ENCODE measurements at places on chromosomes 6 and 20.

DNA sequence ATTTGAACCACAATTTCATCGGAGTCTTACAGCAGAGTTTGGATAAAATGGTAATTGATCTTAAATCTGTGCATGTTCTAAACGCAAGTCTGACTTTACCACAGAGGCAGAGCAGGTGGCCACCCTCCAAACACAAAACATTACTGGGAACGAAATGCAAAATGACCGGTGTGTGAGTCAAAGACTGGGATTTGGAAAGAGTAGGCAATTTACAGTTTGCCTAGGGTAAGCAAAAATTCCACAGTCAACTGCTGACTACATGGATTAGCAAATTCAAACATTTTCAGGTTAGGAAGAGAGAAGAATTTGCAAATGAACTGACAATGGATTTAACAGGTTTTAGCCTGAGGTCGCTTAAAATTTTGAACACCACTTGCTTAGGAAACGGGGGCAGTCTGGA is 444.4 kb downstream of the HDGFL1 start:
- peak; percentile 20 for DNase-seq

- DNase-seq, result no peak
Measured at GRCh38 chr6:106102034-106102433, 15.9 kb downstream of the PRDM1 start.

- DNase-seq, result no peak
Measured at GRCh38 chr6:7542065-7542873, 798 bp downstream of the DSP start.

DNA sequence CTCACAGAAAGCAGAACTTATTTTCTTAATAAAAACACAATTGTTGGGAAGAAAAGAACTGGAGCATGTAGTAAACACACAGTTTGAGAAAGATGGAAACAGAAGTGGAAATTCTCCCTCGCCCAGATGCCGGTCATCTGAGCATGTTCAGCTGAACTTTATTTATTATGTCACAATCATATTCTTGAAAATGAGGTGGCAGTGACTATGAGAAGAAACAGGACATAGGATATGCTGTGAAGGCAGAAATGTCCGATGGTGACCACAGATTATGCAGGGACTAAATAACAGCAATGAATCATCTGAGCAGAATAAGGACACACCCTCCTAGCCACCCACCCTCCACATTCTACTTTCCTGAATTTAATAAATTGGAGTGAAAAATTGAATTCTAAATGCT is 425.3 kb upstream of the NOX3 start:
- DNase-seq, result no peak

- no peak for DNase-seq
Measured at GRCh38 chr6:150606647-150607328, 7.1 kb downstream of the PLEKHG1 start.

- no peak for DNase-seq
Measured at GRCh38 chr6:113102761-113103160, 754.4 kb upstream of the MARCKS start.

- DNase-seq, result no peak
Measured at GRCh38 chr6:126206504-126207246, 133.2 kb upstream of the CENPW start.

DNA sequence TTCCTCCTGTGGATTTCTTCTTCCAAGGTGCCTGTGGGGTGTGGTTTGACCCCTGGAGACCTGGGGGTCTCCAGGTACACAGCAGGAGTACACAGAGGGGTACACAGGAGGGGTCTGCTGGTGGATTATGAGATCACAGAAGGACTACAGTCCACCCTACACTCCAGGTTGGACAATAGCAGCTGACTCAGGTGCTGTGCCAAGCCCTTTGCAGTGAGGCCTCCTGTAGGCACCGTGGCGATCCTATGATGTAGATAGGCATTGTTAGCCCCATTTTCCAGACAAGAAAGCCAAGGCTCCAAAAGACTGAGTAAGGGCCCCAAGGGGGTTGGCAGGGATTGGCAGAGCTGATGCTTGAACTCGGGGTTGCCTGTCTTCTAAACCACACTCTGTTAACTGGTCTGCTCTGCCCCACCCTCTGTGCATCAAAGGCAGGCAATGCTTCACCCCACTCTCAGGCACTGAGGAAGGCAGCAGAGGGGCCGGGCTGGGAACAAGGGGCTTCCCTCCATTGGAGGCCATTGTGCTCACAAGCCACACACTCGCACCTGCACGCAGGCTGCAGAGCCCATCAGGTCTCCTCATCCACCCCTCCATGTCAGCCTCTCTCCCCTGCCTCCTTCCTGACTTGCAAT is 77.5 kb upstream of the SIRPA start:
- DNase-seq, result no peak

DNA sequence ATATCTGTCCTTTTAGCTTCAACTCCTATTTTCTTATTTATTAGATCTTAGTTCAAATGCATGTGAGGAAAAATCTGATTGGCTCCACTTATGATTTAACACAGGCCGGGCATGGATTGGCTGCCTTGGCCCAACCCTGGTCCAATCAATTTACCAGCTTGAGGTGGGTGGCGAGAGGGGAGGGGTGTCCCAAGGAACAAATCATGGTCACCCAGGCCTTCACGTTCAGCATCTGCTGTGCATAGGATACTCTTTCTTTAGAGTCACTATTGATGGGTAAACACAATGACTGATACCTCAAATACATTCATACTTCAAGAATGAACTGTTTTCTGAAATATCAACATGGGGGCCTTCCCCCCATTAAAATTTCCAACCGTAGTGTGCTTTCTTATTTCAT is 14.9 kb upstream of the BACH2 start:
- no peak for DNase-seq

DNA sequence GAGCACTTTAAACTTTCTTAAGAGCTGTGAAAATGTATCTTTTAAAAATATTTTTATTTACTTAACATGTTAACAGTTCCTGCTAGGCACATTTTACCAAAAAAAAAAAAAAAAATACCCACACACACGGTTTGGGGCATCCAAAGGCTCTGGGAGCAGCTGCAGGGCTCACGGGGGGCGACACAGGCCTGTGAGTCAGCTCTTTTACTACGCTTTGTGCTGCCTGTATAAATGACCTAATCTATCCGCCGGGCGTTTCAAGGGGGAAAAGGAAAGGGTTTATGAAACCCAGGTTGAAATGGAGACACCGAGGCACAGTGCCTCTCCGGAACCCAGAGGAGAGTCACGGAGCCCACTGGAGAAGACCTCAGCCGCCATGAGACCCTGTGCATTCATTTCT is 40.4 kb downstream of the DLL1 start:
- DNase-seq, result no peak

- no peak for DNase-seq
Measured at GRCh38 chr20:31809661-31810060, 9.5 kb upstream of the MYLK2 start.

GRCh38 chr6:14055541-14055940 is 62.0 kb upstream of the CD83 start:
- peak; percentile 69 for DNase-seq

GRCh38 chr6:154535851-154536250 is 25.4 kb upstream of the CNKSR3 start:
- no peak for DNase-seq

DNA sequence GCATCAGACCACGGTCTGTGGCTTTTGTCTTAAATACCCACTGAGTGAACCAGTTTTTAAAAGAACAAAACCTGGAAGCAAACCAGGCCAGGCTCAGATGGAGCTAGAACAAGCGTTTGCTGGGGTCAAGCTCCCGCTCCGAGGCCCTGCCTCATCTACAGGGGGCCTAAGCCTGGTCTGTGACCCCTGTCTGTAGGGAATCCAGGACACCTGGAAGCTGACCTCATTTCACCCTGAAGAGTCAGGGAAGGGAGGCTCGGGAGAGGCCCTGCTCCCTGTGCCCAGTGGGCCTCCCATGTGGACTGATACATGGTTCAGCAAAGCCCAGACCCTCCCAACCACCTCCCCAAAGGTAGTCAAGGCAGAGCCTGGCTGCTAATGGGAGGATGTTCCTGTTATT is 26.8 kb upstream of the DLGAP4 start:
- DNase-seq, result no peak

DNA sequence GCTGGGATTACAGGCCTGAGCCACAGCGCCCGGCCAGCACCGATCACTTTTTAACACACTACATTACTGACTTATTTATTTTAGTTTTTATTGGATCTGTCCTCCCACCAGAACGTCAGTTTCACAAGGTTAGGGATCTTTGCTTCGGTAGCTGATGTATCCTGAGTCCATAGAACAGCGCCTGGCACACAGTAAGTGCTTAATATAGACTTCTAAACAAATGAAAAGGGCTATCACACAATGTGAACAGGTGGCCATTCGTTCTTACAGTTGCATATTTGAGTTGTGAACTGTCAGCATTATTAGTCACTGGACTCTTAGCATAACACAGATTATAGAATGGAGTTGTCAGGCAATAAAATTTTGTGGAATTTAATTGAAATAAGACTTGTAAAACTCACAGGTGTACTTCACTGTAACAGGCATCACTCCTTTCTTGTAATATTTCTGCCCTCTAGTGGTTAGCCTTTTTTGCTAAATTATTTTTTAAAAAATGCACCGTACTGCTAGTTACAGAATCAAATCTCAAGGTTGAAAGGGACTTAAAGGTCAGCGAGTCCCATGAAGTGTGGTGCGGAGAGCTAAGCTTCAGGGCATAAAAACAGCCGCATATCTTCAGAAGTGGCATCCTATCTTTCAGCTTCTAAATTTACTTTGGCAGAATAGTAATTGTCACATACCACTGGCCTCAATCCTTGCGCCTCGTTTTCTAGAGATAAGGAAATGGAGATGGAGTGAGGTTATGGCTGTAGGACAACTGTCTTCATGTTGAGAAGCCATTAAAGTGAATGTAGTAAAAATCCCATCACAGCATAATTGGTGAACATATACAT is 3.4 kb upstream of the TBC1D7 start:
- peak; percentile 50 for DNase-seq

DNA sequence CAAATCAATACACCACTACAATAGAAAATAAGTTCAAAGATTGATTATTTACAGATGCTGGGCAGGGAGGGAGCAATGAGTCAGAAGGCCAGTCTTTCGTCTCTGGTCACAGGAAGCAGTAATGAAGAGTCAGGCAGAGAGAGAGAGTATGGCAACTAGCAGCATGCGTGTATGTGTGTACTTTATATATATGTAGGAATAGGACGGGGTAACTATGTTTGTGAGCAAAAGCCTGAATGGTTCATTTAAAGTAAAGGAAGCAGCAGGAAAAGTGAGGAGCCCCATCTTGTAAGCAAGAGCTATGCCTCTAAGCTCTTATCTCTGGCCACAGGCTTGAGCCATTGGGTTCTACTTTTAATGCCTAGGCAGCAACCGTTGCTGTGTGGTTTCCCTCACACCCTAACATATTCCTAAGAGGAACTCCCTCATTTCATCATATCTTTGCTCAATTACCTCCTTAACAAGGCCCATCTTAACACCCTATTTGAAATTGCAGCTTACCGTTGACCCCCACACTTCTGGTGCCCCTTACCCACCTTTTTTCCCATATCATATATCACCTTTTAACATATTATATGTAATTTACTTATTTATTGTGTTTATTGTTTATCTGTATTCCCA is 66.6 kb downstream of the AFG1L start:
- no peak for DNase-seq

- DNase-seq, result no peak
Measured at GRCh38 chr20:50339466-50339901, 148.9 kb downstream of the CEBPB start.

DNA sequence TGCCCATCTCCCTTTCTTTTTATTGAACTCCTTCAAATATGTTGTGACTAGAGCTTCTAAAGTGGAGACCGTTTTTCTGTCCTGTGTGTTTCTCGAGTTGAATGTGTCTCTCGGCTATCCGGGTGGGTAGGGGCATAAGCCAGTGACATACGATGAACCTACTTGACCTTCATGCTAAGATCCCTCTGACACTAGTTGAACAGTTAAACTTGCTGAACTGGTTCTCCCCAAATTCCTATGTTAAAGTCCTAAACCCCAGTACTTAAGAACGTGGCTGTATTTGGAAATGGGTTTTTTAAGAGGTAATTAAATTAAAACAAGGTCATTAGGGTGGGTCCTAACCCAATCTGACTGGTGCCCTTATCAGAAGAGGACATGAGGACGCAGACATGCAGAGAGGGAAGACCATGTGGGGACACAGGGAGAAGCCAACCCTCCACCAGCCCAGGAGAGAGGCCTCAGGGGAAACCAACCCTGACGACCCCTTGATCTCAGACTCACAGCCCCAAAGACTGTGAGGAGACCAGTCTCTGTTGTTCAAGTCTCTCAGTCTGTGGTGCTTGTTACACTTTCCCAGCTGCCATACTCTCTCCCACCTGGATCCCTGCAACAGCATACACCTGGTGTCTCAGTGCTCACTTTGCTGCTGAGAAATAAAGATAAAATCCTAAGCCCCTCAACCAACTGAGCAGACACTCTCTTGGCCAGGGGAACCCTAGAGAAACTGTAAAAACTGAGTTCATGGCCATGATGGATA is 208.4 kb downstream of the MYLK4 start:
- peak; percentile 46 for DNase-seq

- peak; percentile 43 for DNase-seq
Measured at GRCh38 chr6:43172104-43173007, 1.3 kb downstream of the SRF start.

- no peak for DNase-seq
Measured at GRCh38 chr20:49567421-49568277, at the start of gene PTGIS. PTGIS (minus strand) TSS chr20:49568137; CDS start chr20:49568116, 21 bp downstream.

- peak; percentile 68 for DNase-seq
Measured at GRCh38 chr6:127971945-127972391, 71.1 kb upstream of the THEMIS start.

DNA sequence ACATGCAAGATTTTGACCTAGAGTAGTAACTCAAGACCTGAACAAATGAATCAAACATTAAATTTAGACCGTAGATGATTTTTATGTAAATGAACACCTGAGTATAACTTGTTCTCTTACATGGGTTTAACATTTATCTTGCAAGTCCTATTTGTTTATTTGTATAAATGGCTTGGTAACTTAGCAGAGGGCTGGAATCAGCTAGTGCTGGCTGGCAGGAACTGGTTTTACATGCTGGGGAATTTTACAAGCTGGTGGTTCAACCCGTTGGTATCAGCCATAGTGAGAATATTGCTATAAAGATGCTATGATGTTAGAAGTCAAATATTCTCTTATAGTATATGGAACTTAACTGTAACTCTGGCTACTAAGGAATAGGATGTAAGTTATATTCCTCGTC is 8.9 kb downstream of the SLC22A2 start:
- DNase-seq, result peak; percentile 42

DNA sequence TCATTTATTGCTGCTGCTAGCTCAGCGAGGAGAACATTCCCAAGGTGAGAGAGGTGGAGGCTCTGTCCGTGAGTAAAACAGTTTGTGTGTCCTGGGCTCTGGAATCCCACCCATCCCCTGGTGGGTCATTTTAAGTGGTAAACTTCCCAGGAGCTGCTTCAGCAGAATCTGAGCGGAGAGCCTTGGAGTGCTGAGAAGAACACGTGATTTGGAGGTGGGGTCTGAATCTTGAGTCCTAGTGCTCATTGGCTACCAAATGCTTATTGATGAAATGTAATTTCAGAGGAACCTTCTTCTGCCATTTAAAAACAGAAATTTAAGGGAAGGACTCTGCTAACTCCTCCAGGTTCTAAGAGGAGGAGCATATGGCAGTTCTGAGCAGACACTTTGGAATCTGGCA is 132.4 kb downstream of the CDH26 start:
- no peak for DNase-seq

DNA sequence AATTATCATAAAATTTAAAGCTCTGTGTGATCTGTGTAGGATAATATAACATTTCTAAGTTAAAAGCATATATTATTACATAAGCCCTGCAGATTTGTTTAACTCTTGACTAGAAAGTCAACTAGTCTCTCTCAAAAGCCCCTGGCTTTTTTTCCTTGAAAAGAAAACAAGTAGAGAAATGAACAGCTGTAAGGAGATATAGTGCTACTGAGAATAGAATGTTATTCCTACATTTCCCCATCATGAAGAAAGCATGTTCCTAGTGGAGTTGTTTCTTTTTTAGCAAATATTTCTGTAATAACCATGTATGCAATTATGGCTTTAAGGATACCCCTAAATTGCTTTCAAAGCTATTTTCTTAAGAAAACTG is 37.6 kb downstream of the SHLD1 start:
- DNase-seq, result no peak
